HS-5 (cell line): ENCODE measurements at places on chromosomes 5 and 9.

GRCh38 chr5:116795189-116795588 is 220.6 kb upstream of the SEMA6A start:
- DNase-seq: no peak

DNA sequence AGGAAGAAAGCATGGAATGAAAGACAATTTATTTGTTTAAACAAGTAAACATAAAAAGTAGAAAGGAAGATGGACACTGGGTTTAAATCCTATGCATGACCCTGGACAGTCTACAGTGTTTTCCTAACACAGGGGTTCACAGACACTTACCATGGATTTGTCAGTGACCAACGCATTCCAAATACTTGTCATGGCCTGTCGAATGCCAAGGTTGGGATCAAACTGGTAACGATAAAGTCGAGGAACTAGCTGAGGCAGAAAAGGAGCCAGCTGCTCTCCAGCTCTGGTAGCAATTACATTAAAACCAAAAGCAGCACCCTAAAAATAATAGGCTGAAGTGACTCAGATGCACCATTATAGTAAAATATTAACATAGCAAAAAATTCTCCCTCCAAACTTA is 59.4 kb upstream of the OR2K2 start:
- no peak for DNase-seq

DNA sequence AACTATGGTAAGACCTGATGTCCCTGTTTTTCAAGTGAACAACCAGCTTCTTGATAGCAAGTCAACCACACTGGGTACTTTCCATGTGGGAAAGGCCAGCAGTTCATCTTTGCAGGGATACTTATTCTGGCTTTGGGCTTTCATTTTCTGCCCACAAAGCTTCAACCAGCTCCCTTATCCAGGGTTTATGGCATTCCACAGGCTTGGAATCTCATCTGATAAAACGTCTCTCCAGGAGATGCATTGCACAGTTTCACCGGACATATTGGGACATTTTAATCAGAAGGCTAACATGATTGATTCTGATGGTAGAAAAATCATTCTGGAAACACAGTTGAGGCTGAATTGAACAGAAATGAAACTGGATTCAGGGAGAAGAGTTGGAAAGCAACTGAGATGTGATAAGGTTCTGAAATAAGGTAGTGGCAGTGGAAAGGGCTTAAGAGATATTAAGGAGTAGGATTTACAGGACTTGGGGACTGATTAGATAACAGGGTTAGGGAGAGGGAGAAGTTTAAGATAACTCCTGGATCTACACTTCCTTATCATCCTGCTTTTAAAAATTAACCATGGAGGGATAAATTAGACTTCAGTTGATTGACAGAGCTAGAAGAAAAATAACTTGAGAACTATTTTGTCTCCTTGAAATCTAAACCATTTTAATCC is 195.8 kb upstream of the FBXL7 start:
- DNase-seq: no peak

GRCh38 chr5:154642499-154643245 is 112.5 kb upstream of the LARP1 start:
- no peak for DNase-seq

DNA sequence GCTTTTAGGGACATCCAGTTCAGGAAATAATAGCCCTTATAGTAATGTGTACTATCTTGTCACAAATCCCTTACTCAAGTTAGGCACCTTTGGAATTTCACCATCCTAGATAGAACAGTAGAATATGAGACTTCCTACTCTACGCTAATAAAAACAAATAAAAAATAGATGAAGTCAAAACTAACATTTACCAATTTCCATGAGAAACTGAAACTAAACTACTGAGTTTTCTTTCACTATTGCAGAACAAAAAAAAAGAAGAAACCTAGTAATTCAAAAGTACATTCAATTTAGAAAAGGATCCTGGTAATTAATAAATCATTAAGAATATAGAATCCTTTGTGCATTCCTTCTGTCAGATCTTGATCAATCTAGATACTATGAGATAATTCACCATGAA is 14.0 kb downstream of the STARD4 start:
- no peak for DNase-seq

- DNase-seq: no peak
These were observed 474.5 kb downstream of the ZSWIM6 start for GRCh38 chr5:61806491-61807020.

DNA sequence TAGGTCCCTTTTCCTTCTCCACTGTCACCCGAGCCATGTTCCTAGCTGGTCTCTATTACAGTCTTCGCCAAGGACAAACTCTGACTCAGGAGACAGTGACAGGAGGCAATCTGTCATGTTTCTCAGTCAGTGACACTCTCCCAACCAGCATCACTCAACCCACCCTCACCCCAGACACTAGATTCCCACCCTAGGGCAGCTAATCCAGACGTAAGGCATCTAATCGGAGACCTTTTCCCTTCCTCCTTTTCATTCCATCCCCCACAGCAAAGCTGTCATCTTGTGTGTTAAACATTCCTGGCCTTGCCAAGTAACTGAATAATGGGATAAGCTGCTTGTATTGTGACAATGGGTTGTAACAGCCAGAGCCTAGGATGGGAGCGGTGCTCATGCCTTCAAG is 95.2 kb downstream of the SNX18 start:
- DNase-seq: no peak

DNA sequence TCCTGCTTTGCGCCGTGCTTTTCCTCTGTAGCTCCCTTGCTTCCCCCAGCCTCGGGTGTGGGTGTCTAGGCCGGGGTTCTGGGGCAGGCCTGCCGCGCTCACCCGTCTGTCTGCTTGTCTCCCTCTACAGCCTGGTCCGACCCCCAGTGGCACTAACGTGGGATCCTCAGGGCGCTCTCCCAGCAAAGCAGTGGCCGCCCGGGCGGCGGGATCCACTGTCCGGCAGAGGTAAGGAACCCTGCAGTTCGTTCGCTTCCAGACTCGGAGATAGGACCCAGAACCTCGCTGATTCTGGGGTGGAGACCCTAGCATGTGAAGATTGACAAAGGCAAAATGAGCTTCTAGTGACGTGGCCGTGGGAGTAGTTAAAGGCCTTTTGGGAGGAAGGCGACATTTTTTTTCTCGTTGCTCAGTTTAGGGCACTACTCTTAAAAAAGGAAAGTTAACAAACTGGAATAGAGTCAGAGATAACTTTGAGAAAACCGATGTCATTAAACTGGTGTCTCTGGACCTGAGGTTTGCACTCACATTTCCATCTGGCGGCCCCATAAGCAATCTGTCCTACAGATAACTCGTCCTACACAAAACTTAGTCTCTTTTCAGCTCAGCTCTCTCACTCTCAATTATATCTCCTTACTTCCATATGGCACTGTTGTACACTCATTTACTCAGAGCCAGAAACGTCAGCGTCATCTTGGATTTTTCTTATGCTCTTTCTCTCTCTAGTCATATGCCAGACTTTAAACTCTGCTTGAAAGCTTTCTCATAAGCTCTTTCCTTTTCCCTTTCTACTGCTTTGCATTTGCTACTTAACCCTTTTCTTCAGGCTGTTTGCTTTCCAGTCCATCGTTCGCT is 561 bp downstream of the SEC61B start:
- no peak for DNase-seq

GRCh38 chr5:178432421-178433272 is 157.5 kb downstream of the COL23A1 start:
- DNase-seq: no peak

DNA sequence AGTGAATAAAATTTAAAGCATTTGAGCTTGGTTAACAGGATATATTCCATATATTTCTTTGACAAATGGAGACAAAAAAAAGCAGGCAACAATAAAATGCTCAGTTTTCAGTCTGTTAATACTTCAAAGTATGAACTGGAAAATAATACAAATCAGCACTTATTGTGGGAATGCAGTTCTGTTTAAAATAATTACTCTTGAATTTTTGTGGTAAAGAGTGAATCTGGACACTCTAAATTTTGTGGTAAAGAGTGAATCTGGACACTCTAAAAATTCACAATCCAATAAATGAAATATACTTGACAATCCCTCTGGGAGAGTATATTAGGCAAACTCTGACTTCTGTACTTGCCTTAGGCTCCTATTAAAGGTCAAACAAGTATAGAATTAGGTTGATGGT is 141.9 kb upstream of the RASA1 start:
- DNase-seq: no peak

DNA sequence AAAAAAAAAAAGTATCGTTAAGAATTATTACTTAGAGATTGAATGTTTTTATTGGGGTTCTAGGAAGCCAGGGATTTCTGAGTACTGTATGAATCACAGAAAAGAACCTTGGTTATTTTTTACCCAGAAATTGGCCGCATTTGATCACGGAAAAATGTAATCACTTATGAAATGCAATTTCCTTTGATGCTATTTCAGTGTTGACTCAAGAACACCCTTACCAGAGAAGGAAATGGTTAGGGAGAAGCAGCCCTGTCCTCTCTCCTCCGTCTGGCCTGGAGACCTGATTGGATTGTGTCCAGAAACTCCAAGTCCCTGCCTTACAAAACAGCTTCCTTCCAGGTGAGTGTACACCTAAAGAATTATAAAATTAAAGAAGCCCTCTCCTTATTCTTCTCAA is 116.7 kb downstream of the MED10 start:
- no peak for DNase-seq
